Neuronal stem cell (in vitro differentiated cells): ENCODE measurements at places on chromosomes 16 and 17.

DNA sequence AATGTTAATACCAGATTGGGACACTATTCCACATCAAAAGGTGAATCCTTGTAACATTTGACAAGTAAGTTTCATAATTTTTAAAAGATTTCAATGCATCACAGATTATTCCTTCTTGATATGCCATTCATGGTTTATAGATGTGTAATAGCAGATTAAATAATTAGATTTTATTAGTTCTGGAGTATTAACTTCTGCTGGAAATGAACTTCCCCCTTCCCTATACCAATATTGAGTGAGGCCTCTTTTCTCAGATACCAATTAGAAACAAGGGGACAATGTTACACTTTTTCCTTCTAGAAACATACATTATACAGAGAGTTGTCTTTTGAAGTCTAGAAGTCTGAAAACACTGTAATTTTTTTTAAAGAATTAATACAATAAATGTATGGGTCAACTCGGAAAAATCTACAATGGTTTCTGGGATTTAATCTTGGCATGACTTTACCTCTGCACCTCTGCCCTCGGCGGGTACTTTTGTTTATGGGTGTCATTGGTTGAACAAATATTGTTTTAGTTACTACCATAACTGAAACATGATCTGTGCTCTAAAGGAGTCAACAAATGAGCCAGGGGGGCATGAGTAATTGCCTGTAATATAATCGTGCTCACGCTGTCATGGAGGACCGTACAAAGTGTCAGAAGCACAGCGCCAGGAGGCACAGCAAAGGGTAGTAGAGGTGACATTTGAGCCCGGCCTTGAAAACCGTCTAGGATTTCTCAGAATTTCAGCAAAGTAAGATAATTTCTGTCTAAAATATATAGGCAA, 8.2 kb downstream of the LRRC37B start:
- DNase-seq: no peak

DNA sequence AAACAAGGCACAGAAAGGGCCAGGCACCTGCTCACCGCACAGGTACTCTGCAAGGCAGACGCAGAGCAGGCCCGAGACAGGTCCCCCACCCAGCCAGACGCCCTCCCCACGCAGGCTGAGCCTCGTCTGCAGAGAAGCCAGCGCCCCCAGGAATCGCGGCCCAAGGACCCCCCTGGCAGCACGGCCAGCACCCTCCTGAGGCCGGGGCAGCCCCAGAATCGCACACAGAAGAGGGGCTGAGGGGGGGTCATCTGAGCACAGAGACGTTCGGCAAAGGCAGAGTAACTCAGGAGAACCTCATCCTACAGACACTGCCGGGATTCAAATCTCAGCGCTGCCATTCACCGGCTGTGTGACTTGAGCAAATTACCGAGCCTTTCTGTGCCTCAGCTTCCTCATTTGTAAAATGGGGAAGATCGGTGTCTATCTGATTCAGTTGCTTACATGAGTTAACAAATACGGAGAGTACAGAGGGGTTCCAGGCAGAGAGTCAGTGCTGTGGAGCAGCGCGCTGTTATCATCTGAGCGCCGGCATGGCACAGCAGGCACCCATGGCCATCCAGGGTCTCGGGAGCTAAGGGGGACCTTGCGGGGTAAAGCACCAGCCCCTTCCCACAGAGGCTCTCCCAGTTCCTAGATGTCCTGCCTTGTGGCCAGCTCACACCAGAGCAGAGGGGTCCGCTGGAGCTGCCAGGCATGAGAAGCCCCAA, 10.4 kb downstream of the EMC6 start:
- DNase-seq: no peak

DNA sequence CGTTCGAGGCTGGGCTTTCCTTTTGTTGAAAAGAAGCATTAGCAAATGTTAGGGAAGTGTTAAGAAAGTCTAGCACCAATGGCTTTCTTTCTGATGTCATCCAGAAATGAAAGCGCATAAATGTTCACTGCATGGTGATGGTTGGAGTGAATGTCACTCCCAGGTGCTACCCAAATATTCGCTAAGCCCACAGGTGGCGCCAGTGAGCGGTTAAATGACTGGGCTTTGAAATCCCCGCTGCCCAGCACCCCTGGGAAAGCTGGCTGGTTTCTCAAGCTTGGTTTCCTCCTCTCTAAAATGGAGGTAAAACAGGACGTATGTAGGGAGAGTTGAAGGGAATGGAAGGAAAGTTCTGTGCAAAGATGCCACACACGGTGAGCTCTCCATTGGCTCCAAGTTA, 104.4 kb downstream of the IRX5 start:
- peak; percentile 41 for DNase-seq

DNA sequence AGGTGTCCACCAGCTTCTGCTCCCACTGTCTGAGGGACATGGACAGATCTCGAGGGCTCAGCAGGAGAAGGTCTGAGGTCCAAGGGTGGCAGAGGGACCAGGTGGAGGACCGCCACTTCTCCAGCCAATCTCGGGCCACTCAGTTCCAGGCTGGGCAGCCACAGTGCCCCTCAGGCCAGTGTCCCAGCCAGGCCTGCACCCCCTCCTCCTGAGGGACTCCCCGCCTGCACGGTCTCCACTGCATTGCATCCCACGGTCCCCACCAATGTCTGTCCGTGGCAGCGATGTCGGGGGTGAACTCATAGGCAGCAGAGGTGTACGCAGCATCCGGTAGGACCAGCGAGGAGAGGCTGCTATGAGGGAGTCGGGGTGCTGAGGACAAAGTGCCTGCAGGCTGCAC, 64.2 kb upstream of the DOC2B start:
- no peak for DNase-seq

GRCh38 chr17:16494059-16494458, 2.1 kb upstream of the LRRC75A start:
- no peak for DNase-seq

GRCh38 chr17:79023886-79024771, at the start of gene C1QTNF1:
Gene C1QTNF1, plus strand, starts transcription at chr17:79024169. Its CDS starts 19,800 bp downstream, at chr17:79043969.
- DNase-seq: peak; percentile 44

DNA sequence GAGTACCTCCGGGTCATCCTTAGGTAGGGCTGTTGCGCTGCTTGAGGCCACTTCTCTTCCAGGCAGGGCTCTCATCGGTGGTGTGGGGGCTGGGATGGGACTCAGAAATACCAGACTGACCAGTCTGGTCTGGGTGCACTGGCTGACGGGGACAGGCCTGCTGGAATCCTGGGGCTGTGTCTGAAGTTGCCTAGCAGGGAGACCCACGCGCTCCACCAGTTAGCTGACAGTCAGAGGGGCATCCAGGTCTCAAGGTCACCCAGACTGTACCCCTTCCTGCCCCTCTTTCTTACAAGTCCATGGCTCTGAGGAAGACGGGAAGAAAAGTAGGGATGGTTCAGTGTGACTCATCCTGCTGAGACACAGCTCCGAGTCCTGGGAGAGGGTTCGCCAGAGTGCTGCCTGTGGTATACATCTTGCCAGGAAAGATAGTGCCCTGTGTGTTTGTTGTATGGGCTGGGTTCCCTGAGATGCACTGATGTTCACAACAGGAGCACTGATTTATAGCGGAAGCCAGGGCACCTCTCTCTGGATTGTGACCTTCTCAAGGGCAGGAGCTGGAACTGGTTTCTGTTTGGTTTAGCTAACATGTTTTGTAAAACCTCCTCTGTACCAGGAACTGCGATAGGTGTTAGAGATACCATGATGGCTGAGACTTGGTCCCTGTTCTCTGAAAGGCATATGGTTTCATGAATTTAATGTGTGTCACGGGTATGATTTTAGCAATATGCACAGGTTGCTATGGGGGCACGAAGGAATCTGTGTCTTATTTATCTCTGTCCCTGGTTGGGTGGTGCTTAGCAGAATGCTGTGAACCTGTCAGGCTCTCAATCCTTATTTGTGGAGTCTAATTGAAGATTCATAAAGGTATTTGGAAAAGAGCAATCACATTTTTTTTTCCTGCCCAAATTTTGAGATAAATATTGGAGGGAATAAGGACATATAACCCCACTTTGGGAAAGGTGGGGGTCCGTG, 97.5 kb downstream of the OR1D5 start:
- no peak for DNase-seq

DNA sequence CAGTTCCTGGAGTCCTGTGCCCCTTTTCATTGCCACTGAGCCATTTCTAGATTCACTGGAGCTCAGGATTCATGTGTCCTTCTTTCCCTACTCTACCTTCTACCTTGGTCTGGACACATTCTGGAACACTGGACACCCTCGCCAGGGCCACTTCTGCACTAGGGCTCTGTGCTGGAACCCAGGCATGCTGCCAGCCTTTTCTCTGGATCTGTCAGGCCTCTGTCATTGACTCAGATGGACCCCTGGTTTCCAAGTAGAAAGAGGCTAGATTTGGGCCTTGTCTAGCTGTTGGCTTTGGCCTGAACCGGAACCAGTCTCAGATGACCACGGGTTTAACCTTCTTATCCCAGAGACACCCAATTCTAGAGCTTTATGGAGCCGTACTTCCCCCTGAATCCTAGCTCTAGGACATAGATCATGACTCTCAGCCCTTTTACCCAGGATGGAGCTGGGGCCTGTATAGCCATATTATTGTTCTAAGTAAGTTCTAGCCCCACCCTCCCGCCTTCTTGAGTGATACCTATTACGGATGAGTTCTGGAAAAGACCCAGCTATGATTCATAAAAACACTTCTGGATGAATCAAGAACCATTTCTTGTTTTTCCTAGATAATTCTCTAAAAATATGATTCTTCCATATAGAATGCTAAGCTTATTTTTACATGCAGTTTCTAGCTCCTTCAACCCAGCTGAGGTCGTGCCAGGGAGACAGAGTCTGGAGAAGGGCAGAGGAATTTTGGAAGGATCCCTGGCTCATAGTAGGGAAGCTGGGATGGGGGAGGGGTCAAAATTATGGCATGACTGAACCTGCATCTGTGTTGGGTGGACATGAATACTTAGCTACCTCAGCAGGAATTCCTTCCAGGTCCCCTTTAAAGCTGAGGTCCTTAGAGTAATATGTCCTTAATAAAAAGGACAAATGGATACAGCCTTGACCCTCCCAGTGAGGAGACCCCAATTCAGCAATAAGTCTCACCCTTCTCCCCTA, 1.1 kb upstream of the CHRNB1 start:
- no peak for DNase-seq

DNA sequence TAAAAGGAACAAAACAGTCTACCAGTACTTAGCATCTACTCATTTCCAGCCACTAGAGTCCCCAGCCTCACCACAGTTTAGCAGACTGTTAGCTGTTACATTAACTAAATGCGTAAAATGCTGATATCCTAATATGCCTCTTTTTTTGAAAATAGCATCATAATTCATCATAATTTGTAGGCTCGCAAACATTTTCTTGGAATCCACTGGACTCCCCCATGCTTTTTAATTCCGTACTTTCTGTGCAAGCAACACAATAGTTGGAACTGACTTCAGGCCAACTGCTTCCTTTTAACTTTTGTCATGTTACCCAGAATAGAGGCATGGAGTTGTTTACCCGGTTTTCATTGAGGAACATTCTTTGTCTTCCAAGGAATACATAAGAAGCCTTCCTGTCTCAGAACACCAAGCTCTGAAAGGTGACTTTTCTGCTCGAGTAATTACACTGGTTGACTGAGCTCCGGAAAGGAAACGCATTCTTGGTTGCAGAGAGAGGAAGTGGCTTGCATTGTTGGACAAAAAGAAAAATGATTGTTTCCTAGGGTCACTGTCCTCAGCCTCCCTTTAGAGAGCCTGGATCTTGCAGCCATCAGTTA, 30.9 kb upstream of the SEC14L1 start:
- DNase-seq: peak; percentile 44

GRCh38 chr17:6078458-6078871, 8.3 kb downstream of the WSCD1 start:
- DNase-seq: no peak
